ENCODE measurements at places on chromosomes 6 and 20.

DNA sequence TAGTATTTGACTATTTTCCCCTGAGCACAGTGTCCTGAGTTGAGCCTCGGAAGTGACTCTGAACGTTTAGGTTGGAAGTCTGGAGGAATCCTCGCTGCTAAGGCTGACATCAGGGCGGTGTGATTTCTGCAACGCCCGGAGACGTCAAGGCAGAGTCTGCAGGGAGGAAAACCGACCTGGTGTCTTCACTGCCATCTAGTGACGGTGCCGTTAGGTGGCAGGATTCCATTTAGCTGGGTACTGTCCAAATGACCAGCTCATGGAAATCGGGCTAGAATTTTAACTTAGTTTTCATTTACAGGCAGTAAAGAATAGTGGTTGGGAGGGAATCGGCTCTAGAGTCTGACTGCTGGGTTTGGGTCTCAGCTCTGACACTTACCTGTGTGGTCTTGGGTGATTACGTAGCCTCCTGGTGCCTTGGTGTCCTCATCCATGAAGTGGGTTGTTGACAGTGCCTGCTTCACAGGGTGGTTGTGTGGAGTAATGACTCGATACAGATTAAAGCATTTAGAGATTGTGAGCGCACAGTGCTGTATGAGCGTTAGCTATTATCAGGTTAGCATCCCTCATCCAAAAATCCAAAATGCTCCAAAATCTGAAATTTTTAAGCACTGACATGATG lies 35.0 kb downstream of the FOXF2 start:
- DNase-seq = peak; percentile 62

GRCh38 chr6:122673343-122673961 lies 63.2 kb downstream of the PKIB start:
- no peak for DNase-seq

DNA sequence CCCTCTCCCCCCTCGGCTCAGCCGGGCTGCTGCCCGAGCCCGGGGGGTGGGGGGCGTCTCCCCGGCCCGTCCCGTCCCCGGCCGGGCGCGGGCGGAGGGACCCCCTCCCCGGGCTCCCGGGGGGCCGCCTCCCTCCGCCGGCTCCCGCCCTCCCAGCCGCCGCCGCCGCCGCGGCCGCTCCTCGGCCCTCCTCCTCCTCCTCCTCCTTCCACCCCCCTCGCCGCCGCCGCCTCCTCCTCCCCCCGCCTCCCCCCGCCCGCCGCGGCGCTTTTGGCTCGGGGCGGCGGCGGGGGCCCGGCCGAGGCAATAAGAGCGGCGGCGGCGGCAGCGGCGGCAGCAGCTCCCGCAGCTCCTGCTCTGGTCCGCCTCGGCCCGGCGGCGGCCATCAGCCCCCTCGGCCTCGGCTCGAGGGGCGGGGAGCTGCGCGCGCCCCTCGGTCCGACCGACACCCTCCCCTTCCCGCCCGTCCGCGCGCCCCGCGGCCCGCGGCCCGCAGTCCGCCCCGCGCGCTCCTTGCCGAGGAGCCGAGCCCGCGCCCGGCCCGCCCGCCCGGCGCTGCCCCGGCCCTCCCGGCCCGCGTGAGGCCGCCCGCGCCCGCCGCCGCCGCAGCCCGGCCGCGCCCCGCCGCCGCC lies 38.7 kb downstream of the GNAS start:
- DNase-seq = peak; percentile 87

DNA sequence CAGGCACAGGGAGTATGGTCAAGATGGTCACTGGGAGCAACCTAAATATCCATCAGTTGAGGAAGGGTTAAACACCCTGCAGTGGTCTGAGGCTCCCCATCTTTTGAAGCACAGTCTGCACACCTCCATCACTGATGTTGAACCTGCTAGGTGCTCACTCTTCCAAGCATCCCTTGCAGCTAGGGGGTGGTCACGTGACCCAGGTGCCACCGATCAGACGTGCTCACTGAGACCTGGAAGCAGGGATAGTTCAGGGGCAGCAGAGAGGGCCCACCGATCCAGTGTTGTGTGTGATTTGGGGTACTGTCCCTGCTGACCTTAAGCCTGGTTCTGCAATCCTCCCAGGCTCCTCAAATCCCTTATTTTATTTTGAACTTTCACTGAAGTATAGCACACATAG lies 134.6 kb downstream of the CEBPB start:
- no peak for DNase-seq

DNA sequence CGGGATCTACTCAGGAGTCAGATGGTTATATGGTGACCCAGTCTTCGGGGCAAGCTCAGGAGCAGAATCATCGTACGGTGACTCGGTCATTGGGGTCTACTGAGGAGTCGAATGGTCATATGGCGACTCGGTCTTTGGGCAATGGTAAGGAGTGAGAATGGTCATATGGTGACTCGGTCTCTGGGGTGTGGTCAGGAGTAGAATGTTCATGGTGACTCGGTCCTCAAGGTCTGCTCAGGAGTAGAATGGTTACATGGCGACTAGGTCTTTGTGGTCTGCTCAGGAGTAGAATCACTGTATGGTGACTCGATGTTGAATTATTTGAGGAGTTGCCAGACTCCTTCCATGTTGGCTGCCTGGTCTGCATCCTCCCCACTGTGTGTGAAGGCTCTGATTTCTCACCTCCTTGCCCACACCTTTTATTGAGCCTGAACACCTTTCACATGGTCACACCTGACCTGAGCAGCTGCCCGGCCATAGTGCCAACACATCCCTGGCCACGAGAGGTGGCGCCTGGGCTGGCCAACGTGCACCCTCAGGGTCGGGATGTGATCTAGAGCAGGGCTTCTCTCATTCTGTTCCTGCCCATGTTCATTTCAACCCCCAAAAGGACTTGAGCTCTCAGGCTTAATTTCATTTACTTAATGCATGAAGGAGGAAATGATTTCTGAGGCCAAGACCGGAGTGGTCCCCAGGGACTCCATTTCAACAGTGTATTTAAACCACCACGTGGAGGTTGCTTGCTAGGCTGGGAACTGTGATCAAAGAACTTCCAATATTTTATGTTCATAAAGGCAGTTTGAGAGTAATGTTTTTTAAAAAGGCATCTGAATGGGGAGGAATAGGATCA lies 119.5 kb downstream of the PHACTR3 start:
- peak; percentile 76 for DNase-seq

Measured in fibroblast of skin of abdomen (primary cell).